CD8-positive, alpha-beta memory T cell (primary cell): ENCODE measurements at places on chromosomes 5 and 9. TPM values are rescaled to one million over a fixed set of nuclear protein-coding genes. Genes with fewer than 3 reads are reported as not detected.

Gene OBP2B
- total RNA-seq, result not detected

Gene PCDHAC2
- not detected for total RNA-seq

Gene CPLANE1
- 9.3 TPM for total RNA-seq

Gene CCDC192
- total RNA-seq, result not detected

Gene PCDHGA12
- total RNA-seq, result 0.09 TPM

Gene PCDHGC3
- total RNA-seq, result 0.11 TPM

Gene WDR31
- 1.9 TPM for total RNA-seq

Gene ARID3C
- total RNA-seq, result 0.22 TPM

Gene ABL1
- total RNA-seq, result 39.3 TPM

Gene RIOK2
- 45.9 TPM for total RNA-seq

Gene FBXL7
- total RNA-seq, result not detected

Gene TNFSF15
- total RNA-seq, result 0.20 TPM

Gene IFNK
- total RNA-seq, result not detected

Gene HTR1A
- total RNA-seq, result not detected

Gene TLX3
- not detected for total RNA-seq

Gene SAP30L
- total RNA-seq, result 37.9 TPM

Gene FBXL17
- total RNA-seq, result 6.9 TPM

Gene RNF224
- not detected for total RNA-seq

Gene ZBTB5
- total RNA-seq, result 7.0 TPM

Gene TNFSF8
- total RNA-seq, result 73.2 TPM

Gene FAM221B
- total RNA-seq, result not detected

Gene CTSL
- 10.7 TPM for total RNA-seq

Gene LHX3
- not detected for total RNA-seq

Gene PHF24
- total RNA-seq, result 0.04 TPM

Gene ANKS6
- 16.8 TPM for total RNA-seq

Gene CCDC183
- not detected for total RNA-seq

Gene TAL2
- total RNA-seq, result 0.51 TPM

Gene MARCOL
- not detected for total RNA-seq

Gene C9
- not detected for total RNA-seq

Gene SLIT3
- 0.49 TPM for total RNA-seq

Gene NPR3
- not detected for total RNA-seq

Gene SUSD3
- 12.3 TPM for total RNA-seq
